ENCODE measurements at places on chromosomes 12 and 14. TPM values are rescaled to one million over a fixed set of nuclear protein-coding genes. Genes with fewer than 3 reads are reported as not detected.

- DNase-seq, result peak; percentile 68
Measured at GRCh38 chr12:121524196-121524916, 56.5 kb downstream of the KDM2B start.

- no peak for DNase-seq
Measured at GRCh38 chr14:103538291-103539055, 9.5 kb downstream of the TRMT61A start.

Gene TSHR
- 3.7 TPM for total RNA-seq

GRCh38 chr14:94867209-94867608 is 97.3 kb upstream of the GSC start:
- DNase-seq, result no peak

Gene OR6C65
- total RNA-seq, result not detected

DNA sequence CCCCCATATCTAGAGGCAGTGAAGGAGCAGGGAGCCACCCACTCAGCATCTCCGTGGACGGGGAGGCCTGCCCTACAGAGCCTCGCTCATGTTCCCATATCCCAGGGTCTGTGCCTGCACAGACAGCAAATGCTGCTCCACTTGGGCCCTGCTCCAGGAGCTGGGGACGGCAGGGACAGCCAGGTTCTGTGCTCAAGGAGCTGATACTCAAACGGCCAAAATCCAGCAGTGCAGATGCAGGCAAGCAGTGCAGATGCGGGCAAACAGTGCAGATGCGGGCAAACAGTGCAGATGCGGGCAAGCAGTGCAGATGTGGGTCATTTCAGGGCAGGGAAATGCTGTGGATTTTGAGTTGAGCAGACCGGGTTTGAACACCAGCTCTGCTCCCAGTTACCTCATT is 6.2 kb upstream of the SERPINA12 start:
- no peak for DNase-seq

Gene DNAH10
- 4.5 TPM for total RNA-seq

Gene FSCB
- total RNA-seq, result 0.10 TPM

Gene ANO4
- total RNA-seq, result 14.5 TPM

- DNase-seq, result no peak
Measured at GRCh38 chr12:128852885-128853599, at the start of gene GLT1D1. Gene GLT1D1, plus strand, starts transcription at chr12:128853478. Its CDS starts 104 bp downstream, at chr12:128853582.

- no peak for DNase-seq
Measured at GRCh38 chr12:90683871-90684270, 271.1 kb downstream of the CCER1 start.

DNA sequence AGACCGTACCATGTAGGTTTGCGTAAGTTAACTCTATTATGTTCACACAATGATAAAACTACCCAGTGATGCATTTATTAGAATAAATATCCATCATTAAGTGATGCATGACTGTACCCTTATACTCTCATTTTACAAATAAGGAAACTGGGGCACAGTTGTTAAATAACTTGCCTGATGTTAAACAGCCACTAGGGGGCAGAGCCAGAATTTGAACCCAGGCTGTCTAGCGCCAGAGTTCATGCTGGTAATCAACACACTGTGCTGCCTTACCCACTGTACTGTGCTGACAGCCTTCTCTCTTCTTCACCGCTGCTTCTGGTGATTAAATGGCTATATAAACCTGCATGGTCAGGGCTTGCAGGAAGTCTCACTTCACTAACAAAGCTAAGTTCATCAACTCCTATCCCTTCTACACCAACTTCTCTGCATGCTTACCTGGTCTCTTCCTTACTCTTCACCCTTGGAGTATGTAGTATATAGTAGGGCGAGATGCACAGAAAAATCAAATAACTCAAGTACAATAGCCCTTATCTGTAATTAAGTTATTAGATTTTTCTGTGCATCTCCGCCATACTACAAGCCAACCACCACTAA is 43.6 kb upstream of the APPL2 start:
- peak; percentile 40 for DNase-seq

Gene PPM1H
- 29.8 TPM for total RNA-seq

DNA sequence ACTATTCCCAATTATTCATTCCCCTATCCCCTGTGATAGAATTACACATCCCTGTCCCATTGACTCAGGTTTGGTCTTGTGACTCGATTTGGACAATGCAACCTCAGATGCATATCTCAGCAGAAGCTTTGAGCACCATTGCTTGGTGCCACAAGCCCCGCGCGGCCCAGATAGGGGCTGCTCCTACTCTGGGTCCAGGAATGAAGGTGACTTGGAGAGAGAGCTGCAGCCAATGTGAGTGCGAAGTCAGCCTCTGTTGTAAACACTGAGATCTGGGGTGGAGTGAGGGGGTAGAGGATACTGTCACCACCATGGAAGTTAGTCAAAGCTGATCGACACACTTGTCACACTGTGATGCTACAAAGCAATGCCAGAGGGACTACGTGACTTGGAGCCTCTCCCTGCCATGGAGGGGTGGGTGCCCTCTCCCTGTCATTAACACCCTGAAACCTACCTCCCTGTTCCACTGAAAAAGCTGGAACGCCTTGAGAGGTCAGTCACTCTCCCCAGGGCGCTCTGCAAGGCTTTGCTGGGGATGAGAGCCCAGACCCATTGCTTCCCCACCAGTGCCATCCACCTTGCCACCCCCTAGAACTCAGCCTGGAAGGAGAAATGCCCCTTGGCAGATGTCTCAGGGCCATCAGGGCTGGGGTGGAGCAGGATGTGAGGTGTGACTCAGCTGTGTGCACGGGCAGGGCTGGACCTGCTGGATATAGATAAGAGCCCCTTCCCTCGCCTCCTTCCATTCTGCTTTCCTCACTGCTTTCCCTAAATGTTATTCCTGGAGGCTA is 6.6 kb upstream of the PLEK2 start:
- DNase-seq, result no peak

DNA sequence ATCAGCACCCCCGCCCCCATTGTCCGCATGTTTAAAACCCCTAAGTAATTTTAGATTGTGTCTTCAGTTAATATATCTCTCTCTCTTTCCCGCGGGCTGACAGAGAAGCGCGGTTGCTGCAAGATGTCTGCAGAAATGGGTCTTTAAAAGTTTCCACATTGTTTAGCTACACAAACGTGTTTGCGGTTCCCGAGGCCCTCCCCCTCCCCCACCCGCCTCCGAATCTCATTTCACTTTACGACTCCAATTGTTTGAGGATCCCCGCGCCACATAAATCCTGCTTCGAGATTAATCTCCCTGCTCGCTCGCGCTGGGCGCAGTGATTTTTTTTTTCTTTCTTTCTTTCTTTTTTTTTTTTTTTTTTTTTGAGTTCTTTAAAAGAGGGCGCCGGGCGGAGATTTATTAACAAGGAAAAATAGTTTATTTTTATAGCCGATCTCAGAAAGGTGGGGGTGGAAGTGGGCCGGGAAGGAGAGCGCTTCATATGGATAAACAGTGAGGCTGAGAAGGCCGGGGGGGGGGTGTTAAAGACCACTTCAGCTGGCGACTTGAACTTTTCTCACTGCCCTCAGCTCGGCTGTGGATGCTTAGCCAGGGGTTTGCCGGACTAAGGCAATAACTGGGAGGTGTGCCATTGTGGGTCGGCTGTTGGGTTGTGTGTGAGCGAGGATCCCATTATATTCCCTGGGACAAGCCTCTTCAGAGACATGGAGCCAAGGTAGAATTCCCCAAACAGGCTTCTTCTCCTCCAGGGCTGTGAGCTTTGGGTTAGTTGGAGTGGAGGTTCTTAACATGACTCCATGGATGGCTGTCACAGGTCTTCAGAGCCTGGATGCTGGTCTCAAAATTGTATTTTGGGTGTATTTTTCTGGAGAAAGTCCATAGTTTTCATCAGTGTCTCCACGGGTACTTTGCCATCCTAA is 39.7 kb upstream of the TBX5 start:
- DNase-seq, result no peak

Gene CIROP
- 0.10 TPM for total RNA-seq

Gene CYP46A1
- 5.5 TPM for total RNA-seq

GRCh38 chr14:29853272-29853671 is 74.4 kb downstream of the PRKD1 start:
- no peak for DNase-seq

DNA sequence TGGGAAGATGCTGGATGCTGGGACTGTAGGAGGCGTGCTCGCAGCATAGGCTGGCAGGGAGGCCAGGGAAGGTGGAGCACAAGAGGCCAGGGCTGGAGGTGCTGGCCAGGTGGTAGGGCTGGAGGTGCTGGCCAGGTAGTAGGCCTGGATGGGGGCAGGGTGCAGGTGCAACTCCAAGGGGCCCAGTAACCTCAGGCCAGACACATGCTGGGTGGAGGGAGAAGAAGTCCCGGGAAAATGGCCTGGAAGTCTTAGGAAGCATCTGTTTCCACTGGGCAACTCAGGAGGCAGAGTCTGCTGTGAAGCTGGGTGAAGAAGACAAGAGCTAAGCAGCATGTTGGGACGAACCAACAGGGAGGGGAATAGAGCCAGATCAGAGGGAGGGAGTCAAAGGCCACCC is 665.2 kb downstream of the BCL11B start:
- no peak for DNase-seq

DNA sequence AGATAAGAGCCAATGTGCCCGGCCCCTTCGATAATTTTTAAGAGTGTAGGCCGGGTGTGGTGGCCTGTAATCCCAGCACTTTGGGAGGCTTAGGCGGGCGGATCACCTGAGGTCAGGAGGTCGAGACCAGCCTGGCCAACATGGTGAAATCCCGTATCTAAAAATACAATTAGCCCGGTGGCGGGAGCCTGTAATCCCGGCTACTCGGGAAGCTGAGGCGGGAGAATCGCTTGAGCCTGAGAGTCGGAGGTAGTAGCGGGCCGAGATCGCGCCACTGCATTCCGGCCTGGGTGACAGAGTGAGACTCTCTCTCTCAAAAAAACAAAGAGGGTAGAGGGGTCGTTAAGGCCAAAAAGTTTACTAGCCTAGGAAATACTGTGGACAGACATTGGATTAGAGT is 2.6 kb downstream of the KRAS start:
- DNase-seq, result no peak

GRCh38 chr12:47909839-47910465 is 5.2 kb upstream of the VDR start:
- DNase-seq, result no peak

Gene HPD
- total RNA-seq, result 0.72 TPM

- DNase-seq, result no peak
Measured at GRCh38 chr12:45685680-45686079, 43.8 kb upstream of the ARID2 start.

- DNase-seq, result no peak
Measured at GRCh38 chr12:103698752-103699560, 111.9 kb downstream of the STAB2 start.

Gene TSPAN19
- 0.66 TPM for total RNA-seq

DNA sequence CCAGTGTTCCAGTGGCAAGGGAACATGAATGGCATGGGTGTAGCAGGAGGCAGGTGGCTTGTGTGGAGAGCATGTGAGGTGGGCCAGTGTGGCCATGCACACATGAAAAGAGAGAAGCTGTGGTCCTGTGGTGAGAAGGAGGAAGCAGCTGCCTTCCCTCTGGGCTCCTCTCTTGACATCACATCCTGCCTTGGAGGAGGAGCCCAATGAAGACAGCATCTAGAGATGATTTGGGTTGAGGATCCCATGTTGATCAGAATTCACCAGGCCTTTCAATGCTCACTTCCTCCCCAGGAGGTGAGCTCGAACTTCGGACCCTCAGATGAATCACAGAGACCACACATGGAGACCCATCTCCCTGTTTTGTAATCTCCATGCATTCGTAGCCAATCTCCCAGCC is 82.6 kb downstream of the LRRC74A start:
- DNase-seq, result no peak

Gene PLXNC1
- 53.3 TPM for total RNA-seq

Gene ARID2
- total RNA-seq, result 35.6 TPM

DNA sequence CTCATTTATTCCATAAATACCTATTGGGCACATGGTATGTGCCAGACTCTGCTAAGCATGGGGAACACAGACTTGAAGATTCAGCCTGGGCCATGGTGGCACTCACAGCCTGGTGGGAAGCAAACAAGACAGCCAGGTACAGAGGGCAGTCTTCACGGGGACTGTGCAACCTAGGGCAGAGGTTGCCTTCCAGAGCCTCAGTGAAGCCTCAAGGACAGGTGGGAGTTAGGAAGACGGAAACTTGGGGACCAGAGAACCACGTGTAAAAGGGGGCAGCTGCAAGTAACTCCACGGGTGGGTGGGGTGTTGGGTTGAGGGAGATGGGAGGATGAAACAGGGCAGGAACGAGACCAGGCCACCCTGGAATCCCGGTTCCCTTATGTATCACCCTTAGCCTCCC is 980 bp upstream of the LTBR start:
- DNase-seq, result no peak

DNA sequence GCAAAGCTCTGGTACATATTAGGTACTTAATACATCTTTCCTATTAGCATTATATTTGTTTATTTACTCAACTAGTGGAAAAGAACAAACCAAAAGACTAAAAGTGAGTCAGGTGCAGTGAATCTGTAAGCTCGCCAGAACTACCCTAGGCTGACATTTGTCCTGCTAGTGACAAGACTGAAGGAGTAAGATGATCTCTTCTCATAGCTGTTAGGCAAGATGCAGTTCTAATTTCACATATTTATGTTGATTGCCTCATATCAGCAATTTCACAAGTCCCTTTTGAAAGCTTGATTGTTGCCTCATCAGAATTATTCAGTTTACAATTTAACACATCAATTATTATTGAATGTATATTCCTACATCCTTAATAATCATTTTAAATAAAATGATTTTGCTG is 293.0 kb upstream of the NAV3 start:
- no peak for DNase-seq

DNA sequence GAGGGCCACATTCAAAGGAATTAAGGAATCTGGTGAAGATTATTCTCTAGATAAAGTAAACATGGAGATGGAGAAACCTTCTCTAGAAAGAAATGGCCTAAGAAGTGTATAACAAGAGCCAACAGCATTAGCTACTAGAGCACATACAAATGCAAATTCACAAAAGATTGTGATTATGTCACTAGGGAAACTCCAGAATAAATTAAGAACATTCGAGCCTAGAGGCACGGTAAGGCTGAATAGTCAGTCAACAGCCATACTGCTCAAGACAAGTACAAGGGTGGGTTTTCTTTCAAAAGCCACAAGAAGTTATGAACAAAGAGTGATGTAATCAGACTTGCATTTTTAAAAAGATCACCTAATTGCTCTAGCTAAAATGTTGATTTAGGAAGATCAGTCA is 25.4 kb downstream of the PPP4R3A start:
- DNase-seq, result no peak

- DNase-seq, result peak; percentile 96
Measured at GRCh38 chr12:84912198-84913128, at the start of gene SLC6A15. Gene SLC6A15, minus strand, starts transcription at chr12:84912799. Its CDS starts 20,679 bp downstream, at chr12:84892120.

- DNase-seq, result no peak
Measured at GRCh38 chr12:28857369-28857768, 291.7 kb upstream of the FAR2 start.

Data from spinal cord (tissue), 10 donors.